ENCODE measurements at places on chromosomes 3 and 15. TPM values are rescaled to one million over a fixed set of nuclear protein-coding genes. Genes with fewer than 3 reads are reported as not detected.

The LAMB2 gene
- 344 TPM for total RNA-seq

The LINGO1 gene
- 4.5 TPM for total RNA-seq

The GPD1L gene
- total RNA-seq = 11.0 TPM

The CYP11A1 gene
- total RNA-seq = 0.43 TPM

The IL5RA gene
- not detected for total RNA-seq

The RTF1 gene
- total RNA-seq = 37.8 TPM

The SLC38A3 gene
- 0.68 TPM for total RNA-seq
